ENCODE measurements at places on chromosomes 7 and 10. TPM values are rescaled to one million over a fixed set of nuclear protein-coding genes. Genes with fewer than 3 reads are reported as not detected.

DNA sequence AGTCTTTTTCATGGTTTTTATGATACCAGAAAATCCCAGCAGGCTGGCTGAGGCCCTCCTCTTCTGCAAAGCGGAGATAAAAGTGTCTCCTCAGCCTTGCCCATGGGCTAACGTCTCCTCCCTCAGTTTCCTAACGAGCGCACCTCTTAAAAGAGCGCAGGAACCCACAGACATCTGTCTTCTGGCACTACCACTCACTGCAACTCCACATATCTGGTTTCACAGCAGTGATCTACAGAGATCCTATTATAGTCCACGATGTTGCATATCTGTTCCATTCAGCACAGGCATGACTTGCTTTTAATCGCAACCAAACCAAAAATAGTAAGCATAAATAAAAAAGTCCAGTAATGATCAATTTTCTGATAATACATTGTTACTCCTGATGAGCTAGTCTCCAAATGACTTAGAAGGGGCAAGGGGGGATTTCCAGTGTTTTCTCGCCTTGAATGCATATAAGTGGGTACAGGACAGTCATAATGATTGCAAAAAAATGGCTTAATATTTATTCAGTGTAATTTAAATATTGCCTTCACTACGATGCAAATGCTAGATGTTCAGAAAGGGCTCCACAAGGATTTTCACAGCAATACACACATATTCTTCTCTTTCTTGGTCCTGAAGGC lies 20.9 kb downstream of the ANKRD22 start:
- no peak for ATAC-seq

DNA sequence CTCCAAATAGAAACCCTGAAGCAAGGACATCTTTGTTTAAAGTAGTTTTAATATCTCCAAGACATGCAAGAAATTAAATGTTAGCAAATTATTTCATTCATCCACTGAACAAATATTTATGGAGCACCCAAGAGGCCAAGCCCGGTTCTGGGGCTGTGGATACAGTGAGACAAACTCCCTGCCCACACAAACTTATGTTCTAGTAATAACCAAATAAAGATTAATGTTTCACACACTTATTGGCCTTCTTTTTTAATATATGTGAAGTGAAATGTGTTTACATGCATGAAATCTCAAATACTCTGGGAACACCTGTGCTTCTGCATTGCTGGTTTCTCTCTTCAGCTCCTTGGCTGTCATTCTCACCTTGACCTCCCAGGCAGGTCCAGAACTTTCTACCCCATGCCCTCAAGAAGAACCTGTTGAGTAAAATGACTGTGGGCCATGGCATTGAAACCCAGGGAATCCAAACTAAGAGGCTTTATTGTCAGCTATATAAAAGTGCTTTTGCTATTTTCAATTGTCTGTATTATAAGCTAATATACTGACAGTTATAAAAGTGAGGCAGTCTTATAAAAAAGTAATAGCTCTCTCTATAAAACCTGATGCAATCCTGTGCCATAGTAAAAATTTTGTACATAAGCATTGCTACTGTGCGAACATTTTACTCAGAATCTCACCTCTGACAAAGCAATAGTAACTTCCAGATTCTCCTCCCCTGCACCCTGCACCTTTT lies 43.7 kb downstream of the SVIL start:
- no peak for ATAC-seq

GRCh38 chr7:405489-406211 lies 114.0 kb downstream of the PDGFA start:
- peak; percentile 22 for ATAC-seq

DNA sequence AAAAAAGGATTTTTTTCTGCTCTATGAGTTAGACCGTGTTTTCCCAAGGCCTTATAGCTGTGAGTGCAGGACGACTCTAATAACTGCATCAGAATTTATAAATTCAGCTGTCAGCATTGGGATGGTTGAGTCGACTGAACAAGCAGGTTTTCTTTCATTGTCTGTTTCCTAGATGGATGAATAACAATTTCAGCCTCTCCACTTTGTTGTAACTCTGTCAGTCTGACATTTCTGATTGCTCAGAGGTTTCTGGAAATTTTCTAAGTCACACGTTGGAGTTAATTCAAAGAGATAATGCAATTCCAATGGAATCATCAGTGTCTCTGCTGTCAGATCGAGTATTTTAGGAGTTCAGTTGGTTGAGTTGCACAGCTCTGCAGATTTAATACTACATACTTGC lies 159.2 kb downstream of the CHN2 start:
- no peak for ATAC-seq

Gene ETV1
- total RNA-seq: 3.3 TPM
